ENCODE measurements at places on chromosomes 11 and 22.

GRCh38 chr22:36899498-36899897 is 13.9 kb upstream of the CSF2RB start:
- no peak for DNase-seq

DNA sequence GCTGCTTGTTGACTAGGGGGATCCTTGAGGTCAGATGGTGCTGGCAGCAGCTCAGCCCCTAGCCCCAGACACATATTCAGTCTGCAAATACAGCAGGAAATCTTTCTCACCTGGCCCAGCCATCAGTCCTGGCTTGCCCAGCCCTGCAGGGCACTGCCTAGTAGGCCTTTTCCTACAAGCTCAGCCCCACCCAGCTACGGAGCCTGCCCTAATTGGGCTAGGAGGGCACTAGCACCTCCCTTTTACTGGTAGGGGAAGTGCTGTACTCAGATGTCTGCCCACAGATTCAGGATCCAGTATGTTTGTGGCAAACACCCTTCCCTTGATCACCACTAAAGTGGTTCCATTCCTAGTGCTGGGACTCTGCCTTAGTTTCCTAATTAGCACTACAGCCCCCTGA is 257.1 kb upstream of the CADM1 start:
- no peak for DNase-seq

GRCh38 chr11:638631-639331 is 1.7 kb downstream of the DRD4 start:
- DNase-seq: no peak

DNA sequence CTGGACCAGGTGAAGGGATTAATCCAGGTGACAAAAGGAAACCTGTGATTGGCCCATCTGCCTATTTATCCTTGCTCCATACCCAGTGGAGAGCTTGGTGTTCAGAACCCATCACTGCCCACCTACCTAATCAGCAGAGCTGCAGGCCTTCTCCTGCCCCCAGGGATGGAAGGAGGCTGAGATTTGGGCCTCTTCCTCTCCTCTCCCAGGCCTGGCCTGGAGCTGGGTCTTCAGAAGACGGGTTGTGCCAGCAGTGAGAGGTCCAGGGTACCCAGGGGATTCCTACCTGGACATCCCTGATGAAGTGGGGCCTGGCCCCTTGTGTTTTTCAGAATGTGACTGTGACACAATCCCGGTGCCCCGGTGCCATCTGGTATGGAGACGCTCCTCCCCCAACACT is 80.3 kb upstream of the MYOD1 start:
- no peak for DNase-seq

DNA sequence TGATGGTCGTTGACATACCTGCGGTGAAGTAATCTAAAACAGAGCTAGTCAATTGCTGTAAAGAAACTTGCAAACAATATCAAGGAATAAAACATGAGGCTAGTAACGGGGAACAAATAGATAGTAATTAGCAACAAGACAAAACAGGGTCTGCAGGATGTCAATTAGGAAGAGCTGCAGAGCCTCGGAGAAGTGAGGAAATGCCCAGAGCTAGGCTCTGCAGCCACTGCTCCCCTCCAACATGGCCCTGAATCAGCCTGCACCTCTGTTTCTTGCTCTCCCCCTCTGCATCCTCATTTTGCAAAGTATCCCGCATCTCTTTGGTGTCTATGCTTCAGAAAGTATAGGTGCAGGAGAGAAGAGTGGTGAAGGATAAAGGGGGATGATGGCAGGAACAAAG is 507.4 kb upstream of the FAT3 start:
- DNase-seq: no peak

DNA sequence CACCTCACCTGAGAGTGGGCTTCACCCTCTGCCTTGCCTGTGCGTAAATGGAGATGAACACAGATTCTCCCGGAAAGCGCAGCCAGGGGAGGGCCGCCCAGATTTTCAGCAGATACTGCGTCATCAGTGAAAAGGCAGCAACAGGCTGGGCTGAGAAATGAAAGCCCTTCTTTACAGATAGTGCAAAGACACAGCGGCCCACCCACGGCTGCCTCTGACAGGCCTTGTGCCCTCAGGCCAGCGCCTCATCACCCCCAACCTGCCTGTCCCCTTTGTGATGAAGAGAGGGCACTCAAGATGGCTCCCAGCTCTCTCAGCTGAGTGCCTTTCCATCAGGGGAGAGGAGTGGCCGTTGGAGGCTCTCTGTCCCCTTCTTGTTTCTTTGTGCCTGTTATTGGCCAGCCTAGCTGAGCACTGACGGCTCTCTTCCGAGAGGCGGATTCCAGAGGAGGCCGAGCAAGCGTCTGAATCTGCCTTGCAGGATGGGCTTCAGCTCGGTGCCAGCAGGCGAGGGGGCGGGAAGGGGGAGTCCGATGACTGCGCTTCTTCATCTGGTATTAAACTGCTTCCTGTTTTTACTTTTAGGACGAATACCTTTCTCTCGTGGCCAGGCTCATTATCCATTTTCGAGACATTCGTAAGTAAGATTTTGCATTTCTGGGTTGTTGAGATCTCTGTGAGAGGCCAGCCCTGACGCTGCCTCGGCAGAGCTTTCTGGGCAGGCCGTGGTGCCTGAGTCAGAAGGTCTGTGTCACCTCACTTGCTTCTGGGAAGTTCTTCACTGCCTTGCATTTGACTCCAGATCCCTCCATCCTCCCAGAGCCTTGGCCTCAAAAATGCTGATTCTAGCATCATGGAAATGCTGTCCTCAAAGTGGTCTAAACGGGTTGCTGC is 43.7 kb downstream of the MED15 start:
- no peak for DNase-seq
